ENCODE measurements at places on chromosomes 16 and 17. TPM values are rescaled to one million over a fixed set of nuclear protein-coding genes. Genes with fewer than 3 reads are reported as not detected.

SLC13A5 gene
- total RNA-seq = not detected

RAPGEFL1 gene
- total RNA-seq = 6.9 TPM

- H3K4me3 ChIP-seq = no peak overlapping the region
- no peak overlapping the region for H3K27ac ChIP-seq
- H3K27me3 ChIP-seq = peaks cover 47% of the 10 kb centered on the region
- no peaks in the 10 kb centered on the region for H3K4me1 ChIP-seq
These were observed 31.5 kb downstream of the TBX4 start for GRCh38 chr17:61483778-61484116.

- no peak for DNase-seq
- H3K36me3 ChIP-seq = no peaks in the 10 kb centered on the region
- H3K4me1 ChIP-seq = no peaks in the 10 kb centered on the region
- H3K4me3 ChIP-seq = no peak overlapping the region
- H3K27ac ChIP-seq = no peak overlapping the region
These were observed 64.5 kb upstream of the RBFOX1 start for GRCh38 chr16:7268182-7268581.

DNA sequence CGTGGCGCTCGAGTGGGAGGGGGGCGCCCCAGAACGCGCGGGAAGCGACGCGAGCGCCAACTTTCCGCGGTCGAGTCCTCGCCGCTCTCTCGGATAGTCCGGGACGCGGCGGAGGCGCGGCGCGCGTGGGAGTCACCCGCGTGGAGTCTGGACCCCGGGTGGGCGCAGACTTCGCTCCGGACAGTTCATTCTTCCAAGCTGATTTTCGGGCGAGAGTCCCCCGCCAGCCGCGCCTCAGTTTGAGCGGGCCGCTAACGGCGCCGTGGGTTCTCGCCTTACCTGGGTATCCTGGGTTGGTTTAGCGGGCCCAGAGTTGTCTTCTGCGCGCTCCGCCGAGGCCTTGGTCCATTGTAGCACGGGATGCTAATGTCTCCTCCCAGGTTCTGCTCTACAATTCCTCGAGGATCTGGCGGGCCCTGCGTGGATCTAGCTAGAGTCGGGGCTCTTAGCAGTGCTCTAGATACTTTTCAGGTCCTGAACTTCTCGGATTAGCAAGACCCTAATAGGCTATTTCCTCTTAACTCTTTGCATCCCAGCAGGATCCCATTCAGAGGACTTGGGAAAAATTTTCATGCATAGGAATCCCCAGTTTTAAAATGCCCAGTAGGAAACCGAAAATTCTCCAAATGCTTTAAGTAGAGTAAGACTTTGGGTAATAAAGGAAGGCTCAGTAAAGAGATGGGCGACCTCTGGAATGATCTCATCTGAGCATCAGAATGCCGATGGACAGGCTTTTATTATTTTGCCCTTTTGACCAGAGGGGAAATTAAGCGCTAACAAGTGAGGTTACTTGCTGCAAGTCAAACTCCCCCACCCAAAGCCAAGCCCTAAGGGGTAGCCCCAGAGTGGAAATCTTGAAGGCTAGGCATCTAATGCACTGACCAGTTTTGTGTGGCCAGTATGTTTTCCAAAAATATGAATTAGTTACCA is 537 bp upstream of the GJC1 start:
- H3K27me3 ChIP-seq = peaks cover 66% of the 10 kb centered on the region
- H3K27ac ChIP-seq = no peak overlapping the region
- peak overlapping the region; percentile 80 for H3K4me3 ChIP-seq
- no peak for DNase-seq

DNA sequence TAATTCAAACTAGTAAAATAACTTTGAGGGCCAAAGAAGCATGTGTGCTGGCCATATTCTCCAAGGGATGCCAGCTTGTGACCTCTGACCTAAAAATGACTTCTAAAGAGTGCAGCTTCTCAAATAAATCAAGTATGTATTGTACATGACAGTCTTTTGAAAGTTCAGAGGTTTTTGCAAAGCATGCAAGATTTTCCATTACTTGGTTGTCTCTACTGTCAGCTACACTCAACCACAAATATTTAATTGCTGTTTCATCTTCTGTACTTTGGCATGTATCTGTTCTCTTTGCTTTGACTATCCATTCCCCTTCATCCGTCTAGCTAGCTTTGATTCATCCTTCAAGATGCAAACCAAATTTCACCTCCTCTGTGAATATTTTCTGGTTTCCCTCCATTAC is 121.9 kb upstream of the HS3ST2 start:
- H3K4me1 ChIP-seq = no peaks in the 10 kb centered on the region
- H3K36me3 ChIP-seq = no peaks in the 10 kb centered on the region
- H3K4me3 ChIP-seq = no peak overlapping the region
- DNase-seq = no peak

- H3K4me1 ChIP-seq = no peaks in the 10 kb centered on the region
- H3K36me3 ChIP-seq = peaks cover 2% of the 10 kb centered on the region
- no peak overlapping the region for H3K27ac ChIP-seq
- DNase-seq = no peak
These were observed 392.0 kb upstream of the DYNLRB2 start for GRCh38 chr16:80148826-80149225.

GRCh38 chr16:87332150-87332549 is 15.0 kb upstream of the C16orf95 start:
- no peaks in the 10 kb centered on the region for H3K27me3 ChIP-seq
- H3K4me3 ChIP-seq = no peak overlapping the region
- H3K27ac ChIP-seq = peak overlapping the region; percentile 47
- H3K36me3 ChIP-seq = peaks cover 2% of the 10 kb centered on the region
- no peak for DNase-seq
